ENCODE measurements at places on chromosomes 5 and 9.

DNA sequence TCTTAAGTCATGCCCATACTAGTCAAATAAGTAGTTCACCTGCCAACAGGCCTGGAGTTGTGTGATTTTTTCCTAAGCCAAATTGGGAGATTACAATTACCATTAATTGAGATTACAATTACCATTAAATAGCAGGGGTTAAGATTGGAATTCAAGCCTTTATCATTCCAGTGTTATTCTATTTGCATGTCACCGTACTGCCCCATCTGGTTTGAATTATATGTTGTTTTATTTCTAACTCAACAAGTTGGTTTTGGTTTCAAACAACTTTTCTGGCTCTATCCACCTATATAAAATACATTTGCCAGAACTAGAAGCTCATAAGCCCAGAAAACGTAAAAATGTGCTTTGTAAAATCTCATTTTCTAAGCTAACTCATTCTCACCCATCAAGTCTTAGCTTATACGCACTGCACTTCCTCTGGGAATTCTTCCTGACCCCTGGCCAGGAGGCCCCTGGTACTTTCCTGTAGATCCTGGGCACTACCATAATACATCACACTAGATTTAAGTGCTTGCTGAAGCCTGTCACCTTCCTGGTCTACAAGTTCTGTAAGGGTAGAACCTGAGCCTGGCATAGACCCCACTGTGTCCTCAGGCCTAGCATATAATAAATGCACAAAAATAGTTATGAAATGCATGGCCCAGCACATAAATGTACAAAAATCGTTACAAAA, 242.0 kb upstream of the TRPM3 start:
- DNase-seq, result no peak

DNA sequence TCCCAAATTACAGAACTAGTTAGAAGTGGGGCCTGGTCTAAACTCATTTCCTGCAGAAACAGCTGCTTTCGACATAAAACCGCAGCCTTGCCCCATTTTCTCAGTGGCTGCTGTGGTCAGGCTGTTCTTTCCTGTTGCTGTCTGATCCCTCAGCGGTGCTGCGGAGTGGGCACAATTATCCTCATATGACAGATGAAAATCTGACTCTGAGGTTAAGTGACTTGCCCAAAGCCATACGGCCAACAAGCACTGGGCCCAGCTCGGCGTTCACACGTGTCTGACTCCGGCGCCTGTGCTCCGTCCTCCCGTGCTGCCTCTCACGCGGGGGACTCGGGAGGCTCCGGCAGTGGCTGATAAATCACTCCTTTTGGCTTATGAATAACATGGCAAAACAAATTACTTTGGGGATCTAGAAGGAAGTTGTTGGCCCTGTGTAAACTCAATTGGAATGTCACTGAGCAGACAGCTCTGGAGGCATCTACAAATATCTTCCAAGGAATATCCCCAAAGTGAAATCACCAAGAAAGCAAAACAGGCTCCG, 142.6 kb upstream of the LMX1B start:
- DNase-seq, result peak; percentile 94

DNA sequence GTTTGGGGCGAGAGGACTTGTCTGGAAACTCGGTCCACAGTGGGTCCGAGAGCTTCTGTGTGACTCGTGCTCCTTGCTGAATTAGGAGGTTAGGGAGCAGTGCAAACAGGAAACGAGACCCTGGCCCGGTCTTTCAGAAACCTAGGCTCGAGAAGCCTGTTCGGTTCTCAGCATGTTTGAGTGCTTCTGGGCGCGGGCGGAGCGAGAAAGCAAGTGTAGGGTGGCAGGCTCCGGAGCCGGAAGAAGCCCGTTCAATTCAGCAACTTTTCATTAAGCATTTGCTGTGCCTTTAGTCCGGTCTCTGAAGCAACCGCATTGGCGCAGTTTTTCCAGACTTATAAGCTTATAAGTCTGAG, 547 bp downstream of the CLTA start:
- peak; percentile 50 for DNase-seq

DNA sequence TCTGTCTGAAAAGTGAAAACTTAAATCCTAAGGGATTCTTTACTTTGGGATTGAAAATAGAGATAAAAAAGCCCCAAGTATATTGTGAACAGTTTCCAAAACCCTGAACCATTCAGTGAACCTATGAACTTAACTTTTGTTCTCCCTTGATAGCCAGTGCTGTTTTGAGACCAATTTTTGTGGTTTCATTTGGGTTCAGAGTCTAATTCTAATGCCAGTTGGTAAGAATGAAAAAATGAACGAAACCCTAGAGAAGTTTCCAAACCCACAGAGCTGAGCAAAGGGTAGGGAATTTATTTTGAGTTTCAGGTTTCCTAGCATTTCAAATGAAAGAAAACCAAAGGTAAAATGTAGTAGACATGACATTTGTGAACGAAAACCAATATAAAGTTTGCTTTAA, 1366.8 kb downstream of the EFNA5 start:
- no peak for DNase-seq

DNA sequence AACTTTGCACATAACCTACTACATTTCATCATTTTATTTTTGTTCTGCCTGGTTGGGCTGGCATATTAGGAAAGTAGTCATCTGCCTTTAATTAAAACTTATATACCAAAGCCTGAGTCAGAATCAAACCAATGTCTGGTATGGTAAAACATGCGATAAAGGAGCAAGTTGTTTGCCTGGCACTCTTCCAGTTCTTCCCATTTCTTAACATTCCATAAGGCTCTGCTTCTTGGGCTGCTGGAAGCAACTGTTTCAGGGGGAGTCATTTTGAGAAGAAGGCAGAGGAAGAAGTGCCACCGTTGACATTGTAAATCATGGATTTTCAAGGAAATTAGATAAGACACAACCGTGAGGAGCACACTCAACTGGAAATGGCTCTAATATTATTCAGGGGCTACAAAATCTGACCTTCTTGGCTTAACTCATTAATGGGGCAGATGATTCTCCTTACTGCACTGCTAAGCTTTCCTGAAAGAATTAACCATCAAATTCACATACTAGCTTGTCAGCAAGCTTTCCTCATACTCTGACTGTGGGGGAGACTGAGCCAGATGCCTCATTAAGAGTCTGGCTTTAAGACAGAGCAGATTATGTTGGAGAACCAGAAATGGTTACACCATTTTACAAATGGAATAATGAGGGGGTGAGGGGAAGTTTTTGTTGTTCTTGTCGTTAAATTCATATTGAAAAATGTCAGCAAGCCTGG, 391.0 kb downstream of the TMEM232 start:
- no peak for DNase-seq
